ENCODE measurements at places on chromosomes 13 and 19.
A peak's percentile ranks its signal among the peaks of the same experiment; 100 is the strongest.

DNA sequence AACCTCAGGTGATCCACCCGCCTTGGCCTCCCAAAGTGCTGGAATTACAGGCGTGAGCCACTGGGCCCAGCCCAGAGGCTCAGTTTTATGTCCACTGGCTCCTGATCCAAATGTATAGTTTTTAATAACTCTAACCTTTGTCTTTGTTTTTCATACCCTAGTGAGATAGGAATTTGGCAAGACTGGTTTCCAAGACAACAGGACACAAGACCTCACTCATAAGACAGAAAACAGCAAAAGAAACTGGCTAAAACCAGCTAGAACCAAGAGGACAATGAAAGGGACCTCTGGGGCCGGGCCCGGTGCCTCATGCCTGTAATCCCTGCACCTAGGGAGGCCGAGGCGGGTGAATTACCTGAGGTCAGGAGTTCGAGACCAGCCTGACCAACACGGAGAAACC lies 27.6 kb downstream of the CPT1C start:
- no peak for DNase-seq

DNA sequence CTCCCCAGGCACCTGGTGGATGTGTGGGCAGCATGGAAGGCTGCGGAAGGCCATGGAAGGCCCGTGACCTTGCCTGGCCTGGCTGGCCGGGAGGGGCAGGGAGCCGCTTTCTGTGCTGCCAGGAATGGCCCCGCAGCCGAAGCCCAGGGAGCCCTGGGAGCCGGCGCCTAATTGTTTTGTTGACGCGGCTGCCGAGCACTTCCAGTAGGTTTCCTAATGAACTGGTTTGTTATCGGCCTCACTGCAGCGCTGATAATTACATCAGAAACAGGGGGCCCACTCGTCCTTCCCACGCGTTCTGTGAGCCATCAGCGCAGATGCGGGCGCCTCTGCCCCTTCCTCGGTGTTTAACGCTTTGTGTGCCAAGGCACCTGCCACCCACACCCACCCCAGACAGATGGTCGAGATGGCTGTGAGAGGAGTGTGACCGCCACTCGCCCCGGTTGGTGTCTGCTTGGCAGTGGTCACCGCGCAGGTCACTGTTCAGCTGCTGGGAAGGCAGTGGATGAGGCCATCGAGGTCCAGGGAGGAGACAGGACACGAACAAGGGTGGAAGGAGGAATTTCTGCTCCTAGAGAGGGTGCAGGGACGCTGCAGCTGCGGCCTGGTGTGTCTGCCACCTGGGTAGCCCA lies 124.5 kb downstream of the KDM4B start:
- no peak for DNase-seq

- DNase-seq = peak; percentile 78
Measured at GRCh38 chr19:883661-884211, 9.3 kb downstream of the MED16 start.

DNA sequence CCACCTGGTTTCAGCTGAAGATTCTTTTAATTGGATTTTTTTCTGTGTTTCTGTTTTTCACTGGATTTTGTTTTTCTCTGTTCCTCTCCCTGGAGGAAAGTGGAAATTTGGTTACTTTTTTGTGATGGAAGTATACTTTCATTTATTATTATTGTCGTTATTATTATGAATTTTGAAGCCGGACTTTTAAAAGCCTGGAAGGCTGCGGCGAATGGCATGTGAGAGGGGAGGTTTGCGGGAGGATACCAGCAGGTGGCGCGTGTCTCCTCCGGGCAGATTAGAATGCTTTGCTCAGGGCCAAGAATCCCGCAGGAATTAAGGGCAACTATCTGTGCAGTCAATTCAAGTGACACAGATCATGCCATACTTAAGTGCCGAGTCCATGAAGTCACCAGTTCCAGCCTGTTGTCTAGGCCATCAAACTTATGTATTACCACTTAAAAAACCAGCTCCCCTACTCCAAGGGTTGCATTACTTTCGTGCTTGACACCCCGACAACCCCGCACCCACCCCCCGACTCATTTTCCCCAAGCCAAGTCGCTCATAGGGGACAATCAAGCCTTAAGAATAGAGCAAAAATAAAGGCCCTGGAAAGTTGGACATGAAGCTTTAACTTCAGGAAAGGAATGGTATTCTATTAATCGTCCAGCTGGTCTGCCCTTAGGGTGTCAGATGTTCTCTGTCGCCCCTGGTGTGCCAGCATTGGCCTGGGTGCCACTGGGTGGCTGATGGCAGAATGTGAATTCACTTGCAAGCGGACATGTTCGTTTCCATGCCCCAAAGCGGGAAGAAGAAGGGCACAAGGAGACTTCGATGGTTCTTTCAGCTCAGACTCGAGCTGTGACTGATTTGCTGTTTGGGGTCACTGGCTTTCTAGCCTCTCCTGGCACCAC lies 1.3 kb upstream of the LRCH1 start:
- DNase-seq = peak; percentile 89

GRCh38 chr19:2188708-2189385 lies 25.1 kb downstream of the DOT1L start:
- DNase-seq = no peak

- DNase-seq = no peak
Measured at GRCh38 chr13:71169180-71169579, 697.8 kb downstream of the DACH1 start.

All from upper lobe of right lung (tissue), 1 donor.